Activated naive CD8-positive, alpha-beta T cell treated with anti-CD3 and anti-CD28 coated beads, Interleukin-2, amount 10 ng/mL, durations not matched to agents 7 days and 5 days (primary cell): ENCODE measurements at places on chromosomes 4 and X. TPM values are rescaled to one million over a fixed set of nuclear protein-coding genes. Genes with fewer than 3 reads are reported as not detected.

- DNase-seq, result no peak
- H3K27ac ChIP-seq, result no peak overlapping the region
- no peaks in the 10 kb centered on the region for H3K27me3 ChIP-seq
- H3K4me1 ChIP-seq, result no peaks in the 10 kb centered on the region
- no peak overlapping the region for H3K4me3 ChIP-seq
- H3K36me3 ChIP-seq, result no peaks in the 10 kb centered on the region
Measured at GRCh38 chr4:22115262-22115661, 166.7 kb upstream of the KCNIP4 start.

DNA sequence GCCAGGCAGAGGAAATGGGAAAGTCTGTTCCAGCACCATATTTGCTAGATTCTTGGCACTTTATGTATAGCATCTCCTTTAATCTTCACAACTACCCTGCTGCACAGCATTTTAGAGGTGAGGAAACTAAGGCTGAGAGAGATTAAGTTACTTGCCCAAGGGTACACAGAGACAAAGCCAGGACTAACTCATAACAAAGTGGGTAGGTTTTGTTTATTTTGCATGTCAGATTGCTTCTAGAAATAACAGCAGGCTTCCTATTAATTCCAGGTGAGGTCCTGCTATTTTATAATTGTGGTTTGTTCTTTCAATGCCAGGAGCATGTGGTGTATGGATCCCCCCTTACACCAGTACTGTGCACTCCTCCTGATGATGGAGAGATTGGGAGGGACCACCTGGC is 15.0 kb downstream of the TCEANC start:
- DNase-seq, result no peak
- no peaks in the 10 kb centered on the region for H3K27me3 ChIP-seq
- no peaks in the 10 kb centered on the region for H3K36me3 ChIP-seq
- peaks cover 4% of the 10 kb centered on the region for H3K4me1 ChIP-seq

BTC gene
- total RNA-seq, result not detected

DNA sequence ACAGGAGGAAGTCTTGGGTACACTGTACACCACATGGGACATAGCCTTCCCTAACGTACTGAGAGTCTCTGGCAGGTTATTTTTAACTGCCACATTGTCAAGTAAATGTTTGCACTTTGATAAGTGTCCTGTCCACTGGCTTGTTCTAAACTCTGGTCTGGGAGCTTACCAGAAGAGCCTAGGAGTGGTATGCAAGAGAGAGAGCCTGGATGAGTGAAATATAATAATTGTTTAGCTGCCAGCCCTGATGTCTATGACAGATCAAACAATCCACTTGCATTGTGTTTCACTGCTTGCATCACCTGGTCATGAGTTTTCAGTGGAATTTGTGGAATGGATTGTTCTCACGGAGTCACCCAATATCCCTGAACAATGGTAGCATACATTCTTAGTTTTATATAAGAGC is 91.6 kb downstream of the SHROOM3 start:
- peaks cover 9% of the 10 kb centered on the region for H3K27me3 ChIP-seq
- H3K27ac ChIP-seq, result no peak overlapping the region
- H3K4me3 ChIP-seq, result no peak overlapping the region
- DNase-seq, result no peak

- H3K4me1 ChIP-seq, result no peaks in the 10 kb centered on the region
- no peak overlapping the region for H3K4me3 ChIP-seq
- DNase-seq, result no peak
- no peak overlapping the region for H3K27ac ChIP-seq
- H3K36me3 ChIP-seq, result peaks cover 13% of the 10 kb centered on the region
Measured at GRCh38 chrX:134388161-134389109, 71.5 kb upstream of the HPRT1 start.

DNA sequence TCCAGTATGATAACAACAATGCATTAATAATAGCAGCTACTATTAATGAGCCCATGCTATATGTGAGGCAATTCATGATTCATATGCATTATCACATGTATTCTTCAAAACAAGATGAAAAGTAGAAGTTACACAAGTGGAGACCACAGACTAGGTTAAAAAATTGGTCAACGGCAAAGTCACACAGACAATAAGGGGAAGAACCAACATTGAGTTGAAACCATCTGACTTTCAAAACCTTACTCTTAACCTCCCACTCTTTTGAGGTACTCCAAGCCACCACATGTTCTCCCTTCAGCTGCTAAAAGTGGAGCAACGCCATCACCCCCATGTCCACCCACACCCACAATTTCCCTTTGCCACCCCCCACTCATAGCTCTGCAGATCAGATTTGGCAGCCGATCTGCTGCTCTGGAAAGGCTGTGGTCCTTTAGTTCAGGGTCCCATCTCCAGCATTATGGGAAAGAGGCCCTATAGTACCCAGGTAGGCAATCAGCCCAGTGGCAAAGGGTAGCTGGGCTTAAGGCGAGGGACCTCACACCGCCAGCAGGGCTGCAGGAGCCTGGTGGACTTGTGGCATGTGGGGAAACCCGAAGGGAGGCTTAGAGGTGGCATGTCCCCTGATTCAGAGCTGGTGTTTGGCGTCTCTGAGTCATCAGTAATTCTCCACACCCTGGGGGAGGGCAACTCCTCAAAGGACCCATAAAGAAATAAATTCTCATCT is 33.5 kb upstream of the CYBB start:
- no peak for DNase-seq
- H3K36me3 ChIP-seq, result peaks cover 3% of the 10 kb centered on the region
- H3K27ac ChIP-seq, result peak overlapping the region; percentile 78
- peaks cover 16% of the 10 kb centered on the region for H3K4me1 ChIP-seq

- no peaks in the 10 kb centered on the region for H3K36me3 ChIP-seq
- no peak overlapping the region for H3K4me3 ChIP-seq
- no peak overlapping the region for H3K27ac ChIP-seq
- no peaks in the 10 kb centered on the region for H3K4me1 ChIP-seq
- peaks cover 8% of the 10 kb centered on the region for H3K27me3 ChIP-seq
Measured at GRCh38 chr4:144948009-144948408, 150.0 kb downstream of the ANAPC10 start.

- H3K4me3 ChIP-seq, result no peak overlapping the region
- H3K4me1 ChIP-seq, result peaks cover 3% of the 10 kb centered on the region
- H3K36me3 ChIP-seq, result peaks cover 2% of the 10 kb centered on the region
Measured at GRCh38 chr4:4437798-4438470, 51.0 kb downstream of the NSG1 start.

DNA sequence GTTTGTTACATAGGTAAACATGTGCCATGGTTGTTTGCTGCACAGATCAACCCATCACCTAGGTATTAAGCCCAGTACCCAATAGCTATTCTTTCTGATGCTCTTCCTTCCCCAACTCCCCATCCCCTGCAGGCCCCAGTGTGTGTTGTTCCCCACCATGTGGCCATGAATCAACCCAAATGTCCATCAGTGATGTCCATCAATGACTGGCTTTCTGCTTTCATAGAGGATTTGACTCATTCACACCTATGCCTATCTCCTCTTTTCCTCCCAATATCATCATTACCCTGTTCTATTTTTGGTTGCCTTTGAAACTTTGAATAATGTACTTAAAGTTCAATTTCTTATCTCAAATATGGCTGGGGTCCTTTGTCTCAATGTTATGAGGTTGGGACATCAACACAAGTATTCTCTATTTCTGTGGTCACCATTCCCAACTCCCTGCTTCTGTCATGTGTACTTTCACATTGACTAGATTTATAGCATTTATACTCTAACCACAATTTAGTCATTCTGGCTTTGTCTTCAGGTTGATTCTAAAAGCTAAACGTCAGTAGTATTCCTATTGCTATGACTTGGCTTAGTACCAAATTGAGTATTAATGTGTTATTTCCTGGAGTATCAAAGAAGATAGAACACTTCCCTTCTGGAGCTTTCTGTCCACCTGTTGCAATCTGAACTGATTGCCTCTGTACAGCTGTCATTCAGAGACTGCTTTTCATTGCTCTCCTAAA is 107.2 kb downstream of the TAB3 start:
- H3K27ac ChIP-seq, result no peak overlapping the region
- peaks cover 2% of the 10 kb centered on the region for H3K27me3 ChIP-seq
- no peak for DNase-seq
- no peaks in the 10 kb centered on the region for H3K36me3 ChIP-seq
- no peak overlapping the region for H3K4me3 ChIP-seq

TMEM271 gene
- not detected for total RNA-seq
